Endothelial cell of umbilical vein (primary cell): ENCODE measurements at places on chromosomes 1 and 21.

- no peak for DNase-seq
These were observed 31.6 kb downstream of the CD1D start for GRCh38 chr1:158212320-158212719.

DNA sequence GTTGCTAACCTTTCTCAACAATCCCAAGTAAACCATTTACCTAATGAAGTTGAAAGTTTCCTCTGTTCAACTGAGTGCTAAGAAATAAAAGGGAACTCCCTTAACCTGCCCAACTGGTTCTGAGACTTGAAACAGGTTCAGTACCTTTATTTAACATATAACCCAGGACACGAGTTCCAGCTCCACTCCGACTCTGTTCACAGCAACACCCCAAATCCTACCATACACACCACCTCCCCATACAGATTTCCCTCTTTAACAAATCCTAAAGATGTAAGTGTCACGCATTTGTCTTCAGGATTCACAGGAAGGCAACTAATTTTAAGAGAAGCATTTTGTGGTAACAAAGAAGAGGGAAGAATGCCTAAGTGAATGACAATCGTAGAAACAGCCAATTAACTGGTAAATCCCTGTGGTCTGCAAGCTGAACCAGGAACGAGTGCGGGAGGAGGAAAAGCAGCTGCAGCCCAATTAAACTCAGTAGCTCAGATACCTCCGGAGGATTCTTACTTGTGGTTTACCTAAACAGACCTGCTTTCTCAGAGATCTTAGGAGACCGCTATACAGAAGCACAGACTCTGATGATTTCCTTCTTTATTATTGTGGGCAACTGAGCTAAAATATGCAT, 134.5 kb upstream of the MAGI3 start:
- DNase-seq, result no peak

GRCh38 chr1:13943055-13943454, 243.1 kb downstream of the PRDM2 start:
- no peak for DNase-seq

GRCh38 chr1:38559446-38560165, 300.0 kb downstream of the RRAGC start:
- no peak for DNase-seq

GRCh38 chr1:181630838-181631237, 147.5 kb downstream of the CACNA1E start:
- DNase-seq, result no peak

DNA sequence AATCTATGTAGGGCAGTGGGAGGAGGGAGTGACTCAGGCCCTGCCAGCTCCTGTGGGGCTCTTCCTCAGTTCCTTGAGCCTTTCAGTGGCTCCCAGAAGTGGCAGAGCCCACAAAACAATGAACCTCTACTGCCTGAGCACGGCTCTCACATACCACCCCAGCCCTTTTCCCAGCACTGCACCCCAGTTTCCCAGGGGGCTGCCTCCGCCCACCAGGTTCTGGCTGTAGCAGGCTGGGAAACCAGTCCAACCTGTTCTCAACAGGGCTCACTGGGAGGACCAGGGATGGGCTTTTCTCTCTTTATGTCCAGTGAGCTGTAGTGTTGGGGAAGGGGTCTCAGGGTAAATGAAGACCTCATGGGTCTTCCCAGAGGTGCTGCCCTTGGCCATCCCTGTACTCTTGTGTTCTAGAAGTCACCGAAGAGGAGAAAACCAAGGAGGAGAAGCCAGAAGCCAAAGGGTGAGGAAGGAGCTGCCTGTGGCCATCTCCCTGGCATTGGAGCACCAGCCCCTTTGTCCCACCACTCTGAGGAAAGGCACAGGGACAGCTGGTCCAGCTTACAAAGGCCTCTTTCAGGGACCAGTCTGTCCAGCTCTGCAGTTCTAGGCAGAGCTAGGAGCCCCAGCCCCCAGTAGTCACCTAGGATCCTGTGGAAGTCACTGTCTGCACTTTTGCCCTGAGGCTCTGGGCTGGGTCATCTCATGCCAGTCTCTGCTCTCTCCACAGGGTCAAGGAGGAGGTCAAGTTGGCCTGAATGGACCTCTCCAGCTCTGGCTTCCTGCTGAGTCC, 3.5 kb downstream of the MARCKSL1 start:
- DNase-seq, result no peak

GRCh38 chr1:202569393-202570322, 140.6 kb downstream of the SYT2 start:
- DNase-seq, result no peak

- DNase-seq, result no peak
These were observed 123.9 kb upstream of the TMPRSS2 start for GRCh38 chr21:41631564-41632461.

DNA sequence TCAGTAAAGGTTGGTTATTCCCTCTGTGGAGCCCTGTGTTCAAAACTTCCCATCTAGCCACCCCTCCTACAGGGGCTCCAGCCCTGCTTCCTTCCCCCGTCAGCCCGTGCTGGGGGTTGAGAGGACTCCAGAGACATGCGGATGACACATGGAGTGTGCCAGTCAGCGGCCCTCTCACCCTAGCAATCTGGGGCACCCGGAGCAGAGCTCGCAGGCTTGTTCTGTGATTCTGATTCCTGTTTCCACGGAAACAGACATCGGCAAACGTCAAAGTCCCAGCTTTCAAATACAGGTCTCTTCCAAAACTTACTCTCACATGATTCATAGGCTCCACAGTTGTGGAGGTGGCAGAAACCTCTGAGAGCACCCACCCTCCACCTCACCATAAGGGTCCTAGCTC, 9.8 kb upstream of the SSBP3 start:
- DNase-seq, result no peak

DNA sequence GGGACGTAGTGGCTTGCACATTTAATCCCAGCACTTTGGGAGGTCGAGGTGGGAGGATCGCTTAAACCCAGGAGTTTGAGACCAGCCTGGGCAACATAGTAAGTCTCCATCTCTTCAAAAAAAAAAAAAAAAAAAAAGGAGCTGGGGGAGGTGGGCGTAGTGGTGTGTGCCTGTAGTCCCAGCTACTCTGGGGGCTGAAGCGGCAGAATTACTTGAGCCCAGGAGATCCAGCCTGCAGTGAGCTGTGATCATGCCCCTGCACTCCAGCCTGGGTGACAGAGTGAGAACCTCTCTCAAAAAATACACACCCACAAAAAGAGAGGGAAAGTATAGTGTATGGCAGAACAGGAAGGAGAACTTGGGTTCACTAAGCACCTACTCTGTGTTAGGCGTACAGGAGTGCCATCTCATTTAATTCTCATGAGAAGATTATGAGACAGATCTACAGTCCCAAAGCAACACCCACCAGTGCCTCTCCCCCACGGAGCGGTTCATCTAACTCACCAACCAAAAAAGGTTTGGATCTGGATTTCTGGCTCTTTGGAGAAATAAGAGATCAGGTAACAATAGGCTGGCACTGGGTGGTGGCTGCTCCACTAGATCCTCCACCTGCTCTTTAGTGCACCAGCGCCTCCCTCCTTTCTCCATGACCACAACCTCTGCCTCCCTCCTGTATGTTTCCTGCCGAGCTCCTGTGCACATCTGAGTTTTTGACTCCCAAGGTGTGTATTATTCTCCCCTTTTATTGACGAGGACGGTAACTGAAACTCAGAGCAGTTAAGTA, 1.4 kb upstream of the TRAF5 start:
- DNase-seq, result no peak

DNA sequence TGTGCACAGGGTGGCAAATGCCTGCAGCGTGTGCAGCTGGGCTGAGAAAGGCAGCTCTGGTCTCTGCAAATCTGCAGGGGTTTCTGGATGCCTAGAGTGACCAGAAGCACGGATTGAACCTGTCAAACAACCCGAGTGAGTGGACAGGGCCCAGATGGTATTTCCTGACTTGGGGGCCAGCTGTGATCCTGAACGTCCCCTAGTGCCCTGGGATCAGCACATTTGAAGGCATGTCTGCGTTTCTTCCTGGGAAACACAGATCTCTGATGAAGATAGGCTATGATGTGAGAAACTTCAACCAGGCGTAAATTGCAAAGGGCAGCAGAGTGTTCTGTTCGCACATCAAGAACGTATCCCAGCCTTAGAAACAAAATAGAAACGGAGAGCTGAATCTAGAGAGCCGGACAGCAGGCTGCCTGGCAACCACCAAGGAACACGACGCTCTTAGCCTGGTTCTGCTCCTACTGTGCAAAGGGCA, 163.1 kb downstream of the KCNJ6 start:
- DNase-seq, result no peak

DNA sequence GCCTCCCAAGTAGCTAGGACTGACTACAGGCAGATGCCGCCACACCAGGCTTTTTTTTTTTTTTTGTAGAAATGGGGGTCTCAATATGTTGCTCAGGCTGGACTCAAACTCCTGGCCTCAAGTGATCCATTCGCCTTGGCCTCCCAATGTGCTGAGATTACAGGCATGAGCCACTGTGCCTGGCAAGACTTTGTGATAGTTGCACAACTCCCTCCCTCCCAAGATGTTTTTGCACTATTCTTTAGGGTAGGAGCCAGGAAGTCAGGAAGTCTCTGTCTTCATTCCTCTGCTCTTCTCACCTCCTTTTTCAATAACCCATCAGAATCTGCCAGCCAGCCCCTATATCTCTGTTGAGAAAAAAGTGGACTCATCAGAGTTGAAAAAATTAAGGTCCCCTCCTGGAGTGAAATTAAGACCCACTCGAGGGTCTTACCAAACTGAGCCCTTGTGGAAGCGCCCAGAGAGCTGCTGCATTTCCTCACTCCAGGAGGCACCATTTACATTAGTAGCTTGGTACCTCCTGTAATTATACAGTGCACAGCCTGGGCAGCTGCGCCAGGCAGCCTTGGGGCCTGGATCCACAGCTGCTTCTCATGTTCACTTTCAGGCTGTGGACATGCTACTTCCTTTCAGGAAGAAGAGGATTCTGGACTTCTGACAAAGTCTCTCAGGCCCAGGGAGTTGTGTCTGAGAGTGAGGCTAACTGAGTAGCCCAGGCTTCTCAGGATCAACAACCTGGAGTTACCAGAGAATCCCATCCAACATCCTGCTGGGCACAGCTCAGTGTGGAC, 24.0 kb downstream of the TCEA3 start:
- DNase-seq, result no peak

GRCh38 chr1:57986432-57986831, 560.1 kb downstream of the OMA1 start:
- DNase-seq, result no peak

GRCh38 chr1:230541306-230541705, 101.0 kb upstream of the COG2 start:
- DNase-seq, result no peak
